Fibroblast of skin of right quadriceps (primary cell): ENCODE measurements at places on chromosomes 4 and X.
A peak's percentile ranks its signal among the peaks of the same experiment; 100 is the strongest.

DNA sequence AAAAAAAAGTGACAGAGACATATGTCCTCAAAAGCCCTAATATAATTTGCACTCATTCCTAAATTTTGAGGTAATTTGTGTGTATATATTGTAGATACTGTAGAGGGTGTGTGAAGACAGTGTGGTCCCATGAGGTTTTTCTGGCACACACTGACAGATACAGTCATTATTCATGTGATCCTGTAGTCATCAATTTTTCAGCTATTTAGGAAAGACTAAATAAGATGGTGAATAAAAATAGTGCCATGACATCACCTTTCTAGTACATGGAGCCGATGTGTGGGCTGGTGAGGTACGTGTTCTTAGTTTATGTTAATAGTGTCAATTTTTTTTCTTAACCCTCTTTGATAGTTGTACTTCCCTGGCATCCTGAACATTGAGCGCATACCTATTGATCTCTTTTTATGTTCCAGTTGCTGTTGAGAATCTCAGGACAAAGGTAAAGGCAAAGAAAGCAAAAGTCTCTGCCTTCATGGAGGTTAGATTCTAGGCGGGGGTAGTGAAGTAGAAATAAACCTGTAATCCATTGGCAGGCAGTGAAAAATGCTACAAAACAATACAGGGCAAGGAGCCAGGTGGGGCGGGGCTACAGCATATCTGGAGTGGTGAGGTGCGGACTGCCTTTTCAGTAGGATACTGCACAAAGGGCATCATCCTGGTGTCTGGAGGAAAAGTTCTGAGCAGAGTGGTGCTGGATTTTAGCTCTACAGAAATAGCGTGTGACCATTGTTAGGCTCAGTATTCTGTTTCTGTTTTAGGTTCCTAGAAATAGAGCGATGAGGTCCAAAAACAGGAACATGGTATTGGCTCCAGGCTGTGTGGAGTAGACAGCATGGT, 93.8 kb downstream of the ARHGAP10 start:
- DNase-seq, result peak; percentile 43

DNA sequence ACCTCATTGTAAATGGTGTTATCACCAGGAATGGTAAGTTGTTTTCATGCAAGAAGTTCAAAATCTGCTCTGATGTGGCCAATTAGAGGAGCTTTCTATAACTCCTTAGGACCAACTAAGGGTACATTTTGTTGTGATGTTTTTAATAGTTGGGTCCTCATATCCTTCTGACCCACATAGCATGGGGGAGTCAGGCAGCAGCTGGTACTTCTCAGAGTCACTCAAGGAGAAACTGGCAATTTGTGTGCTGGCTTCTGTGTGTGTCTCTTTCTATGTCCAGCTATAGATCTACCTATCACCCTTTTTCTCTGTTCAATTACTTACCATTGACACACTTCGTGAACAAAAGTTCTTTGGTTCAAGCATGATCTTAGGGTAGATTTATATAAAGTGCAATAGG, 194.3 kb upstream of the TENM3 start:
- no peak for DNase-seq

GRCh38 chr4:172055046-172055445, 241.8 kb downstream of the GALNTL6 start:
- DNase-seq, result no peak

DNA sequence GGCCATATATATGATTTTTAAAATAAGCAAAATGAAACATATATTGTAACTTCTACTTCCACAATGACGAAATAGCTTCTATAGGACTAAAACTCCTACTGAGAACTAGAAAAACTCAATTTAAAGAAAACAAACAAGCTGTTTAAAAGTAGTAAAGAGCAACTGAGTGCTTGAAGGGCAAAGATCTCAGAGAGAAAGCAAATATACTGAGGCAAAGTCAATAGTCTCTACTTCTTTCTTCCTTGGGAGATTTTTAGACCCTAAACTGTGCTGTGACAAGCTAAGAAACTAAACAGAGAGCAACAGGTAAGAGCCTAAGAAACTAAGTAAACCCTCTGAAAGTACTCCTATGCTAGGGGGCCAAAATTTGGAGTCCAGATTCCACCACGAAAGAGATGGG, 8.6 kb downstream of the RCHY1 start:
- DNase-seq, result no peak

- no peak for DNase-seq
Observed at GRCh38 chrX:19462231-19462630, 53.1 kb downstream of the MAP3K15 start.

DNA sequence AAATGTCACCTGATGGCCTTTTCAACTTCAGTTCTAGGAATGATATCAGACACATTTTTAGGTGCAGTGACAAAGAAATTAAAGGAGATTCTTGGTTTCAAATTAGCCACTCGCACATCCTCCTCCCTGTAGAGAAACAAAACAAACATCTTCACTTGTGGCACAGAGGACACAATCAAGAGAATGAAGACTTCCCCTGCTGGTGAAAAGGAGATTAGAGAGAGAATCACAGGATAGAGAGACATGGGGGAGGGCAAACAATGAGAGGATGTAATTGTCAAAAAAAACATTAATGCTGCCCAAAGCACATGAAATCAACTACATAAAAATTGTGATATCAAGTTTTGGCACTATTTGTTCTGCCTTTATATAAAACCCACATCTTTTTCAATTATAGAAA, 34.5 kb downstream of the ACE2 start:
- no peak for DNase-seq
